Activated T-helper 1 cell treated with anti-CD3 and anti-CD28 coated beads, Interleukin-2, amount 50 U/mL, for 16 hours (primary cell): ENCODE measurements at places on chromosomes 11 and 22.

DNA sequence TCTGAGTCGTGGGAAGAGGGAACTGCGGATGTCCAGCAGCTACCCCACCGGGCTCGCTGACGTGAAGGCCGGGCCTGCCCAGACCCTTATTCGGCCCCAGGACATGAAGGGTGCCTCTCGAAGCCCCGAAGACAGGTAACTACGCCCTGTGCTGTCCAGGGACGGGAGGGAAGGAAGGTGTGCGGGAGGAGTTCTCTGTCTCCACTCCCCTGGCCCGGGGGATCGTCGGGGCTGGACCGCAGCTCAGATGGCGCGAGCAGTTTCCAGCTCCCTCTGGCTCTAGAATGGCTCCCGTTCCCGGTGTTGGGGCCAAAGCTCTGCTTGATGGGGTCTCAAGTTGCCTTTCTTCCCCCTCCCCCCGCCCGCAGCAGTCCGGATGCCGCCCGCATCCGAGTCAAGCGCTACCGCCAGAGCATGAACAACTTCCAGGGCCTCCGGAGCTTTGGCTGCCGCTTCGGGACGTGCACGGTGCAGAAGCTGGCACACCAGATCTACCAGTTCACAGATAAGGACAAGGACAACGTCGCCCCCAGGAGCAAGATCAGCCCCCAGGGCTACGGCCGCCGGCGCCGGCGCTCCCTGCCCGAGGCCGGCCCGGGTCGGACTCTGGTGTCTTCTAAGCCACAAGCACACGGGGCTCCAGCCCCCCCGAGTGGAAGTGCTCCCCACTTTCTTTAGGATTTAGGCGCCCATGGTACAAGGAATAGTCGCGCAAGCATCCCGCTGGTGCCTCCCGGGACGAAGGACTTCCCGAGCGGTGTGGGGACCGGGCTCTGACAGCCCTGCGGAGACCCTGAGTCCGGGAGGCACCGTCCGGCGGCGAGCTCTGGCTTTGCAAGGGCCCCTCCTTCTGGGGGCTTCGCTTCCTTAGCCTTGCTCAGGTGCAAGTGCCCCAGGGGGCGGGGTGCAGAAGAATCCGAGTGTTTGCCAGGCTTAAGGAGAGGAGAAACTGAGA is 1.4 kb downstream of the ADM start:
- DNase-seq = no peak

- no peak for DNase-seq
Measured at GRCh38 chr22:29275167-29275566, 7.1 kb downstream of the EWSR1 start.

- DNase-seq = no peak
Measured at GRCh38 chr11:111945198-111945597, 8.1 kb downstream of the DIXDC1 start.

- DNase-seq = no peak
Measured at GRCh38 chr11:36702330-36703054, 104.5 kb upstream of the RAG2 start.

GRCh38 chr22:42270176-42270509 is 310 bp downstream of the TCF20 start:
- peak; percentile 26 for DNase-seq

DNA sequence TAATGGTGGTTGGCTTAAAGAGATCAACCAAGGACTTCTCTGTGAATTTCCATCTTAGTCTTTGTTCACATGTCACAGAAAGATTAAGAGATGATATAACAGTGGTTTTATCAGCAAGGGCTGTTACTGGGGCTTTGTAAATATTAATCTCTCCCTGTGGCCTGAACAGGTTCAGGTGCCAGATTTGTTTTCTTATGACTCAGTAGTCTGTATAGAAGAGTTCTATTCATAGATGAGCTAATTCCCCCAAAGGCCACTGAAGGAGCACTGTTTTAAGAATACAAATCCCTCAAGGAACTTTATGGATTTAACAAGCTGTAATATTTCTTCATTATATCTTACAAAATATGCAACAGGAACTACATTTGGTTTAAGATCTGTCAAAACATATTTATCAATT is 50.4 kb downstream of the TCP11L1 start:
- DNase-seq = no peak

DNA sequence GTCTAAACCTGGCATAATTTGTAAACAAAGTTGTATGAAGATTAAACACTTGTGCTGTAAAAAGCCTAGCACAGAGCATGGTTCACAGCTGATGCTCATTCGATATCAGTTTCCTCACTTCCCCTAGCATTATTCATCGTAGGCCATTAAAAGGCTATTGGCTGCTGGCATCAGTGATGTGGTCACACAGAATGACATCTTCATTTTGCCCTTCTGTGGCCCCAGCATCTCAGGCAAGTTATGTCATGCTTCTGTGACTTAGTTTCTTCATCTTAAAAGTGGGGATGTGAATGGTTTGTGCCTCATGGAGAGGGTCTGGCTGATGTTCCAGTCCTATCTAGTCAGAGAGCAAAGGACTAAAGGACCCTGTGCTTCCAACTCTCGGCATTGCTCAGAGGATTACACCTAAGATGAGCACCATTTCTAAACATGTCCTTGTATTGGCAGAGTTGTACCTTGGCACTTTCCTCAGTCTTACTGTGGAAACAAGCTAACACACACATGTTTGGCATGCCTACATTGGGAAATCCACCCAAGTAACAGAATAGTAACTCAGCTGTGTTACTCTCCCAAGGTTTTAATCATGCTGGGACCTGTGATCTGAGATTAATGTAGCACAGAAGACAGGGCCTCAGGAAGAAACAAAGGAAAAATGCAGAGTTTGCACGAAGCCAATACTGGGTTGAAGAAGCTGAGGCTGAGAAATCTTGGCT is 83.5 kb upstream of the OR9Q1 start:
- DNase-seq = no peak

DNA sequence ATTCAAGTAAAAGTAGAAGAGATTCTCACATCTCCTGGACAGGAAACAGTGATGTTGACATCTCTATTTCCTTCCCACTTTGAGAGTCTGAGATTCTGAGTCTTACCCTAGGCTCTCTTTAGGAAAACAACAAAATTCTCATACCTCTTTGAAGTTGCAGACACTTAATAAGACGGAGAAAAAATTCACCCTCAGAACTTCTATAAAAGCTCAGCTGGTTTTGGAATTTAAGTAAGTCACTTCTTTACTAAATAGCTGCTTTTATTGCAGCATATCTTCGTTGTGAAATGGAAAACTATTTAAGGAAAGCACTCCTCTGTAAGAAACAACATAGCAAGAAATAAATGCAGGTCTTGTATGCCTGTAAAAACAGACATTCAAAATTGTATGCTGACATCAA is 79.1 kb downstream of the MSANTD4 start:
- no peak for DNase-seq

DNA sequence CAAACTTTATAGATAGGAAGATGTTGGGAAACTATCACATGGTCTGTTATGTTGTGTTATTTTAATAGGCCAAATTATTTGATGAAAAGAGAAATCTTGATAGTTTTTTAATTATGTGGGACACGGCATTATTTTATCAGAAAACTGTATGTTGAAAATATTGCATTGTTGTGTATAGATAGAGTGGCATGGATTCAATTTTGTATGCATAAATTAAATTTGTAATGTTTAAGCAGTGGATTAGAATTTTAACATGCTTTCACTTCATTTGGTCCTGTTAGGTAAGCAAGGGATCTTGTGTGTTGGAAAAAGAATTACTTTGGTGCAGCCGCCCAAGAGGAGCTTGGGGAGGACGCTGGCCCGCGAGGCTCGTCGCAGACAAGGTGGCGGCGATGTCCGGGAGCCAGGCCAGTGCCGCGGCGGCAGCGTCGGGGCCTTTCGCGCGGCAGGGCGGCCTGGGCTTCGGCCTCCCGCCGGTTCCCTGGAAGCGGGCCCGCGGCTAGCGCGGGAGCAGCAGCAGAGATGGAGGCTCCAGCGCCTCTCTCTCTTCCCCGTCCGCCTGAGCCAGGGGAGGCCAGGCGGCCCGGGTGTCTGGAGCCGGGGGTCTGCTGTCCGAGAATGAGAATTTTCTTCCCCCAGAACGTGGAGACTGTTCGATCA is 82.7 kb downstream of the GGT1 start:
- no peak for DNase-seq

- no peak for DNase-seq
Measured at GRCh38 chr11:75888416-75888815, 73.4 kb downstream of the UVRAG start.

DNA sequence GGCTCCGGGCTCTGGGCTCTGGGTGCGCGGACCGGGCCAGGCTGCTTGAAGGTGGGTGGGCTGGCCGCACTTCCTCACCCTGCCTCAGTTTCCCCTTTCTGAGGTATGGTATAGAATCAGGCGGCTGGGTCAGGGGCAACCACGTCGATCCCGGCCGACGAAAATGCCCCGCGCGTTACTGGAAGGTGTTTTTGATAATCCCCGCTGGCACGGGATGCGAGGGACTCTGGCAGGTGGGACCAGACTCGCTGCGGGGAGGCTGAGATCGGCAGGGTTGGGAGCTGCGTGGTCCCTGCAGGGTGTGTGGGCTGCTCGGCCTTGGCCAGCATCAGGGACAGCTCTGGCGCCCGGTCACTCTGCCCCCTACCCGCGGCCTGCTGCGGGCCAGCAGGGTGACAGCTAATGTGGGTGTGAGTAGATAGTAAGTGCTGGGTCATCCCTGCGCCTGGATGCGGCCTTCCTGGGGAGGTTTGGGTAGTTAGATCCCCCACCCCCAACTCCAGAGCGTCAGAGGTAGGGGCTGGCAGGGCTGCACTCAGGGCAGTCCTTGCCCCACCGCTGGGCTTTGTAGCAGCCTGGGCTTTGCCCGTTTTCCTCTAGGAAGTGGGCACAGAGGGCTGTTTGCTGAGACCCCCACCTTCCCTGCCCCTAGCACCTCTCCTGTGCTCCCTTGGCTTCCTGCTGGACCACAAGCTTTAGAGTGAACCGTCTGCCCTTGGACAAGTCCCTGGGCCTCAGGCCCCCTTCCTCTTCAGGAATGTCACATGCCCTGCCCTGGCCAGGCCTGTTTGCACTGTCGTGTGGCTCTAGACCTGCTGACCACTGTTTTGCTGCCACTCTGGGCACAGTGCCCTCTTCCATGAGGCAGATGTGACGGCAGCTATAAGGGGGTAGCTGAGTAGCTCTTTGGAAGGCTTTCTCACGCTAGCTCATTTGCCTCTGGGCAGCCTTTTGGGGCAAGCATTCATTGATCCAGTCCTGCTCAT is 579 bp downstream of the TANGO2 start:
- no peak for DNase-seq

DNA sequence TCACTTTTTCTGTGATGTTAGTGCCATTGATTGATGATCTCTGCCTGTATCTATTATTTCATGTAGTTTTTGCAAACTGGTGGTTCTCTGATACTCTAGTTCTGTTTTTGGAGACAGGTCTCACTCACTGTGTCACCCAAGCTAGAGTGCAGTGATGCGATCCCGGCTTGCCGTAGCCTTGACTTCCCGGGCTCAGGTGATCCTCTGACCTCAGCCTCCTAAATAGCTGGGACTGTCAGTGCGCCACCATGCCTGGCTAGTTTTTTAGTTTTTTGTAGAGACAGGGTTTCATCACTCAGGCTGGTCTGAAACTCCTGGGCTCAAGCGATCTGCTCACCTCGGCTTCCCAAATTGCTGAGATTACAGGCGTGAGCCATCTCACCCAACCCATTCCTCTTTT is 16.4 kb downstream of the TEAD1 start:
- DNase-seq = no peak

- no peak for DNase-seq
Measured at GRCh38 chr22:47190957-47191670, 428.7 kb downstream of the TBC1D22A start.

DNA sequence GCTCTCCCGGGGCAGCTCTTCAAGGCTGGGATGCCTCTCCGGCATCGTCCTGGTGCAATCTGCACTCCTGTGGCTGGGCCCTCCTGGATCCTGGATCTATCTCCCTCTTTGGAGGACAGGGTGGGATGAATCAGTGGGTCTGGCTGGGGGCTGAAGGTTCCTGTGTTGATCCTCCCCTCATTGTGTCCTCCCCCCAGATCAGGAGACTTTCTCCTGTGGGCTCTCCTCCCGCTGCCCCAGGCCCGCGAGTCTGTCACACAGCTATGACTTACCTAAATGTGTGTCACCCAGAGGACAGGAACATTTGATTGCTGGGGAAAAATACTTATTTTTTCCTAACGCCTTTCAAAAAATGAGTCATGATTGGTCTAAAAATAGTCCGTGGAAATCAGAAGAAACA is 106.8 kb upstream of the NECTIN1 start:
- DNase-seq = no peak

GRCh38 chr11:110530900-110531741 is 101.4 kb downstream of the FDX1 start:
- DNase-seq = no peak

DNA sequence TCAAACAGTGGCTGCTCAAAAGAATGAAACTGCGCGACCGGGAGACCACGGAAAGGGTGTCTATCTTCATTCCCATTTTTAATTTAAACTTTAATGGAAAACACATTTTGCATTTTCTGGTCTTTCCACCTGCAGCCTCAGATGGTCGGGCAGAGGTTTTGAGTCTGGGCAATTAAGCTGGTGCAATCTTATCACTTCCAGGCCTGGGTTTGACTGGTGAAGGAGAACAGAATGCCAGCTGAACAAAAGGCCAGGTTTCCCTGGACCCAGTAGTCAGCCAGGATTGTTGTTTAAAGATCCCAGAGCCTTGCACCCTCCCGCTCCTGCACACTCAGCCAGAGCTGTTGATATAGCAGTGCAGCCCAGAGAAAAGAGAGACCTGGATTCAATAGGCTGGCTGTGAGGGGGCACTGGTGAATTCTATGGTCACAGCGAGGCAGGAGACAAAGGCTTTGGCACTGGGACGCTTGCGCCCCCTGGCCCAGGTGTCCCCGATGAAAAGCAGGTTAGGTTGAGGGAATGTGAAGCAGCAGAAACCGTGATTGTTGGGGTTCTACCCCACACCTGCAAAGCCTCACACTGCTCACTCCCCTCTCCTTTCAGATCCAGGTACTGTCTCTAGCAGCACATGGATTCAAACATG is 83.6 kb downstream of the FLI1 start:
- DNase-seq = no peak

DNA sequence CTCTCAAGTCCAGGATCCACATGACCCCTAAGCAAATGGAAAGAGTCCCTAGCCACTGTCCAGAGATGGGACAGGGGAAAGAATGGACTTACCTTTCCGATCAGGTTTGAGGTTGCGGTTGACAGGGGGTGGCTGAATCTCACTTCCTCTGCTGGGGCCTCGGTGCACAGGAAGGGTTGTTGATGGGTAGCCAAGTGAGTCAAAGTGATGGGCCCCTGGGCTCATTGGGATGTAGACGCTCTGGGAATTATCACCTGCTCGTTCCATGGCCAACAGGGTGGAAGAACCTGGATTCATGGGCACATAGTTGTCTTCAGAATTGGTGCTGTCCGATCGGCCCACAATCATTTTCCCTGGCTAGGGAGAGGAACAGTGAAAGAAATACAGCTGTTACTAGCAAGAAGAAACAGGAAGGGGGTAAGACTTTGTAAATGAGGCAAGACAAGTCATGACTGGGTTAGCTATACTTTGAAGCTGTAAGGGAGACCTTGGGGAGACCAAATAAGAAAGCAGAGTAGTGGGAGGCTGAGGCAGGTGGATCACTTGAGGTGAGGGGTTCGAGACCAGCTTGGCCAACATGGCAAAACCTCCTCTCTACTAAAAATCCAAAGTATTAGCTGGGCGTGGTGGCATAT is 34.7 kb downstream of the USP35 start:
- no peak for DNase-seq
